ENCODE measurements at places on chromosomes 13 and 19.
A peak's percentile ranks its signal among the peaks of the same experiment; 100 is the strongest.

- no peak for DNase-seq
Measured at GRCh38 chr13:34733721-34734120, 208.3 kb upstream of the NBEA start.

- no peak for DNase-seq
Measured at GRCh38 chr13:109087916-109088623, 458.7 kb downstream of the MYO16 start.

GRCh38 chr13:75495938-75496337 lies 14.0 kb upstream of the TBC1D4 start:
- DNase-seq, result no peak

DNA sequence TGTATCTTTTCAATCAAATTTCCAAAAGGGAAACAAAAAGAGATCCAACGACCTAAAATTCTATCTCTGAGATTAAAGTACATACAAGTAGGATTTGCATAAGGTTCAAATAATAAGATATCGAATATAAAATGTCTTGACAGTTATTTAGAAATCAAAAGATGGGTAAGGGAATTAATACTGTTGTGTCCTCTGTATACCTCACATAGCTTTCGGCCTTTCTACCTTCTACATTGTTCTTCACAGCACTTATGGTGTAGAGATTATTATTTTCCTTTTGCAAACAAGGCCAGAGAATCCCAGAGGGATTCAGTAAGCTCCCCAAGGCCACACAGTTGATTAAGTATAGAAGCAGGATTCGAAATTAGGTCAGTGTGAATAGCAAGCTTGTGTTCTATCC lies 403.6 kb downstream of the SPRY2 start:
- DNase-seq, result no peak

DNA sequence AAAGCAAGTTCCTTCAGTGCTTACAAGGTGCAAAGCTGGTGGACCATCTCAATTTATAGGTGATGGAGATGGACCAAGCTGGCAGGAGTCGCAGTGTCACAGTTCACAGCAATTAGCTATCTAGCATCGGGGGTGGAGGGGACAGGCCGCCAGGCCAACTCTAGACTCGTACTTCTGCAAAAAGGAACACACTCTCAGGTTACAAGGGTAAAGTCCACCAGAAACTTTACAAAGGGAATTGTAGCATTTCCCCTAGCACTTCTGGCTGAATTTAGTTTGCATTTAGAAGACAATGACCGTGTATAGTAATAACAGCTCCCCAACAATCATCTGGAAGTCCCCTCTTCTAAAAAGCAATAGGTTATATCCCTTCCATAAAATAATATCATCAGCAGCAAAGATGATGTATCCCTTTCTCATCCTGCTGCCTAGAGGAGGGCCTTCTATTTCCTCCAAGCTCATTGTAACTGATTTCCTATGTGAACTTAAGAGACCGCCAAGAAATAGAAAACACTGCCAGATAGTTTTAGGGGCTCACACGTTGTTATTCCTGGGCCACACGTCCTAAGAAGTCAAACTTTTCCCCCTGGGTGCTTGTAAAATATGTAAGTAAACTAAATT lies 8.5 kb upstream of the DOCK9 start:
- no peak for DNase-seq

DNA sequence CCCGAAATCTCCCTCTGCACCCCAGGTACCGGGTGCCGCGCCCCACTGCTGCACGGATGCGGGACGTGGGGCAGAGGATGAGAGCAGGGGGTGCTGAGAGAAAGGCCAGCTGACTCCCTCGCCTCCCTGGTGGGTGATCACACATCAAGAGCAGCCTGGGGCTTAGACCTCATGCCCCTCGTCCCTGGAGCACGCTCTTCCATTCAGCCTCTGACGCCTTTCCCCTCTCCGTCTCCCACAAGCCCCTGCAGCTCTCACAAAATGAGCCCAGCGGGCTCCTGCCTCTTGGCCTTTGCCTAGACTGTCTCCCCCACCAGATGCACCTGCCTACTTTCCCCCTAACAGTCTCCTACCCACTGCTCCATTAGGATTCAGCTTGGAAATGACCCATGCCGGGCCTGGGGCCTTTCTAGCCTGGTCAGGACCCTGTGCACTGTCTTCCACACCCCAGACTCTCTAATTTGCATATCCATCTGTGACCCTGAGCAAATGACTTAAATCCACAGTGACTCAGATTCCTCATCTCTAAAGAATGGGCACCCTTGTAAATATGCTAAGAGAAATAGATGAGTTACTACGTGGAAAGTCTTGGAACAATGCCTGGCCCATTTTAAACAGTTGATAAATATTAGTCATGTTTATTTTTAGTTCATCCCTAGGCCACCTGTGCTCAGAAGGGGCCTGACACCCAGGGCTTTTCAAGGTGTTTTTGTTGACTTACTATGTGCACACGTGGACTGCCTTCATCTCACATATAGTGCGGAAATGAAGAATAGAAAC lies 582 bp upstream of the PTPRH start:
- no peak for DNase-seq

- no peak for DNase-seq
Measured at GRCh38 chr19:5873617-5874199, 3.4 kb upstream of the FUT5 start.

DNA sequence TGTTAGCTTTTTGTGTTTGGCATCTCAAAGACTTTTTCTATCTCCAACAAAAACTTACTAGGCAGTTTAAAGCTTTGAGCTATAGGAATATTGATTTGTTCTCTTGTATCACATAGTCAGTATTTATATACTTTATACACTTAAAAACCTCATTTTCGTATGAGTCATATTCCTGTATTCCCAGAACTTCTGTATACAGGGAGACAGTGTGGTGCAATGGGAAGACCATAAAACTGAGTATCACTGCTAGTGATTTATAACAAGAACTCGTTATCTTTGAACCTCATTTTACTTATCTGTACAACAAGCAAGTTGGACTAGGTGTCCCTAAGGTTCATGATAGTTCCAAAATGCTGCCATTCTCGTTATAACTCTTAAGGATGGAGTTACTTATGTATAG lies 6.3 kb downstream of the GPR180 start:
- DNase-seq, result no peak

DNA sequence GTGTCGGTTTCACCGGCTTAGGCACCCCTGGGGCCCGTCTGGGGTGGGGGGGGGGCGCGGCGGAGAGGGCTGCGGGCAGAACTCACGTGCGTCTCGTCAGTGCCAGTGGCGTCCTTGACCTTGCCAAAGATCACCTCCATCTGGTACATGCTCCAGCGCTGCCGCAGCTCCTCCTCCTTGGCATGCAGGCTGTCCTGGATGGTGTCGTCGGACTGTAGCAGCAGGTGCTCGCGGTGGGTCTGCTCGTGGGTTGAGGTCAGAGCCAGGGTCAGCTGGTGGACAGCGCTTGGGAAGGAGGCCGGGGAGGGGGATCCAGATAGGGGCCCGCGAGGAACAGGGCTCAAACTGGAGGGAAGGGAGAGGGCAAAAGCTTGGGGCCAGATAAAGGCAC lies 4.7 kb upstream of the RGL3 start:
- DNase-seq, result no peak

DNA sequence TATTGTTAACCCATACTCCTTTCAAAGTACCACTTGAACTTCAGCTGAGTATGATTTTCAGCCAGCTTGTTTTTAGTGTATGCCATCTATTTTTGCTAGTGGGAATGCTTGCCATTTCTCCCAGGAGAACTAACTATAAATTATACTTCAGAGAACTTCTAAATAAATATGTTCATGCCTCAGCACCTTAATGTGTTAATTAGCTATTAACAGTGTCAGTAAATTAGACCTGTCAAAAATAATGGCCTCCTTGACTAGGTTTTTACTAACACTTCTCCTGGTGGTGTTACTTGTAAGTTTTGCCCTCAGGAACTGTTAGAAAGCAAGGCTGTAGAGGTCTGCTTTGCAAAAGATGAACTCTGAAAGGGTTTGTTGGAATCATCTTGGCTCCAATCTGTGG lies 4.5 kb downstream of the CLDN10 start:
- no peak for DNase-seq

GRCh38 chr19:53424968-53425597 lies 6.7 kb upstream of the ZNF761 start:
- DNase-seq, result peak; percentile 48

- DNase-seq, result no peak
Measured at GRCh38 chr13:90205081-90205480, 1142.4 kb upstream of the MIR17HG start.

DNA sequence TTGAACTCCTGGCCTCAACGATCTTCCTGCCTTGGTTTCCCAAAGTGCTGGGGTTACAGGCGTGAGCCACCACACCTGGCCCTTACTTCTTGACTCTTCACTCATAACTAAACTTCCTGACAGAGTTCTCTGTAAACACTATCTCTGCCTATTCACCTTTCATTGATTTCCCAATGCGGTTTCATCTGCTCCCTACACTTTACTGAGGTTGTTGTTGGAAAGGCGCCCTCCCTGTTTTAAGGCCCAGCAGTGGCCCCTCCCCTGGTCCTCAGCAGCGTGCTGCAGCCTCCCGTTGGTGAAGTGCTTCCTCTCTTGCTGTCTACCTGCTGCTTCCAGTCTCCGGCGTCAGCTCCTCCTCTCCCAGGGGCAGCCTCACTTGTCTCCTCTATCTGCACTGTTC lies 26.7 kb upstream of the CEBPA start:
- DNase-seq, result no peak

- no peak for DNase-seq
Measured at GRCh38 chr19:36526581-36526980, 1.5 kb downstream of the ZNF260 start.

All from stimulated activated naive CD4-positive, alpha-beta T cell (primary cell).